Right ventricle myocardium inferior (tissue), 1 donor: ENCODE measurements at places on chromosomes 7 and 10. TPM values are rescaled to one million over a fixed set of nuclear protein-coding genes. Genes with fewer than 3 reads are reported as not detected.

Gene ACTL6B
- not detected for total RNA-seq

Gene HILPDA
- total RNA-seq: 5.9 TPM

Gene ZNF503
- 6.0 TPM for total RNA-seq

Gene CCL26
- not detected for total RNA-seq

Gene OPN4
- total RNA-seq: 0.41 TPM

Gene GRID1
- 1.3 TPM for total RNA-seq

Gene LRIT1
- not detected for total RNA-seq

Gene LIPF
- total RNA-seq: not detected

Gene MKI67
- 2.1 TPM for total RNA-seq

Gene HHEX
- 2.6 TPM for total RNA-seq

Gene PHYHIPL
- not detected for total RNA-seq

Gene GDI2
- total RNA-seq: 101 TPM

Gene VSTM2A
- total RNA-seq: not detected

Gene TBX20
- 138 TPM for total RNA-seq

Gene FANK1
- total RNA-seq: 0.51 TPM
